ENCODE measurements at places on chromosomes 6 and 20.

DNA sequence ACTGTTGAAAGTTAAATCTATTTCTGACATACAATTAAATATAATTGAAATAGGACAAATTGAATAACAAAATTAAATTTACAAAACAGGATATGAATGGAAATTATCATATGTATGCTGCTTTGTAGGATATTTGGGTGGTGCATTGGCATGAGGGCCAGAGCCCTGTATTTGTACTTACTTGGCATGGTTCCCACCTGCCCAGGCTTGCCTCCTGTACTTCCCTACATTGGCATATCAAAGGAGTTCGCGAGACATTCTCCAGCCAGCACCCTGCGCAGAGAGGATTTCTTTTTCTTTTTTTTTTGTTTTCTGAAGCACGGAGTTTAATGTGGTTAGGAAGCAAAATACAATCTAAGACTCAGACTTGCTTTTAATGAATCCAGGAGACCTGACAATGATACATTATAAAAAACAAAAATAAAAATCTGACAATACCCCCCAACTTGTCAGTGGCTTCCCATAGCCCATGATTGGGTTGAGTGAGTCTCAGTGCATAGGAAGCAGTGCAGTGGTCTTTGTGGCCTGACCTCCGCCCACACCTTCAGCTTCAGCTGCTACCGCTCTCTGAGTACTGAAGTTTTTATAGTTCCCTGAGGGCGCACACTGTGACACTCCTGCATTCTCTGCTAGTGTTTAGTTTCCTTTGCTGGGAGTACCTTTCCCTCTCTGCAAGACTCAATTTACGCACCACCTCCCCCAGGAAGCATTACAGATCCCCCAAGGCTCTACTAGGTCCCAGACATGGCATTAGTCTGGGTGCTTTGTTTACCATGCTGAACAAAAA lies 440.8 kb downstream of the UTRN start:
- no peak for DNase-seq

GRCh38 chr20:39849664-39850063 lies 839.4 kb downstream of the MAFB start:
- DNase-seq = peak; percentile 95

- DNase-seq = no peak
Measured at GRCh38 chr6:86193821-86194220, 551.1 kb upstream of the SYNCRIP start.

GRCh38 chr6:116349216-116349615 lies 21.5 kb upstream of the DSE start:
- DNase-seq = no peak

- no peak for DNase-seq
Measured at GRCh38 chr6:23245572-23245971, 676.2 kb downstream of the HDGFL1 start.

DNA sequence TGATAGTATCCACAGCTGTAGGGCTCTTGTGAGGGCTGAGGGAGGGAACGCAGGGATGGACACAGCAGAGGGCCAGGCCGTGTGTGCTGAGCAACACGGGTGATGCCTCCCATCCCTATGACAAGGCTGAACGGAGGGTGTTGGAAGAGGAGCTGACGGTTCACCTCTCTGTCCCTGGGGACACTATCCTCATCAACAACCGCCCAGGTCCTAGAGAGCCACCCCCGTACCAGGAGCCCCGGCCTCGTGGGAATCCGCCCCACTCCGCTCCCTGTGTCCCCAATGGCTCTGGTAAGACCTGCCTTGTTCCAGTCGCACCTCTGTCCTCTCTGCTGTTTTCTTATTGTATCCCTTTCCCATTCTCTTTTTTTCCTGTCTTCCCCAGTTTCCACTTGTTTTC lies 10.1 kb downstream of the DDR1 start:
- no peak for DNase-seq

DNA sequence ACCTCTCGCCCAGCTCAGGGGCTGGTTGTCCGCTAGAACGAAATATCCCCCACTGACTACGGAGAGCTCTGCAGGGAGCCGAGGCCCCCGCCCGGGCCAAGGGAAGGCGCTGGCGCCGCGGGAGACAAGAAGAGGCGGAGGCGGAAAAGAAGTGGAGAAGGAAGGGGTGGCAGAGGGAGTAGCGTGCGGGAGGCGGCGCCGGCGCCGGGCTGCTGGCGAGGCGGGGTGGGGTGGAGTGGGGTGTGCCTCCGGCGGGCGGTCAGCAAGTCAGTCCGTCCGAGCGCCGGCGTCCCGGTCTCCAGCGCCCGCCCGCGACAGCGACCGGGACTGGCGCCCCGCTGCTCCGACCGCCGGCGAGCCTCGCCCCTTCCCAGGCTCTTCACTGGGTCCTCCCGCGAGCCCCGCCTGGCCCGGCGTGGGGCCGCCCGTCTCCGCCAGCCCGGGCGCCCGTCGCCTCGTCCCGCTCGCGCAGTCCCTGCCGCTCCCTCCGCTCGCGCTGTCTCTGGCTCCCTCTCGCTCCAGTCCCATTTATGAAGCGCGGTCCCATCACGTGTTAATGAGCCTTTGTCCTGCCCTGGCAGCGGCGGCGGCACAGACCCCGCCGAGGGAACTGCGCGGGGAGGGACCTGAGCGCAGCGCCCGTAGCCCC lies at the start of gene CNR1:
Gene CNR1 (minus strand): TSS at position 504 of the 649 bp plus-strand sequence. CDS start 21,073 bp downstream, outside the sequence.
- DNase-seq = peak; percentile 74

- no peak for DNase-seq
Measured at GRCh38 chr6:3233321-3233720, 5.9 kb upstream of the TUBB2B start.

GRCh38 chr6:136511397-136511796 lies 38.8 kb downstream of the MAP7 start:
- DNase-seq = no peak

DNA sequence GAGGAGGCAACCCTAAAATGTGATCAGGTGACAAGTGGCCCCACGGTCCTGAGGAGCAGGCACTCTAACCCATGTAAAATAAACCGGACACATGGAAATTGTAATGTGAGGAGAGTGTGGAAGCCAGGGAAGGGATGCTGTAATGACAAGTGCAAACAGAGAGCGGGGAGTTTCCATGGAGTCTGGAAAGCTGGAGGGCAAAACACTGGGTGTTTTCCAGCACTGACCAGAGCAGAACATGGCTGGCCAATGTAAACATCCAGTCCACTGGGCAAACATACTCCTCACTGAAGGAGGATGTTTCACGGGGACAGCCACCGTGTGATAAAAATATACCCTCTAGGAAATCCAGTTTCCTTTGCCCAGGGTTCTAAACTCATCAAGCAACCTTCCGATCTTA lies 219.0 kb upstream of the JARID2 start:
- DNase-seq = peak; percentile 47

DNA sequence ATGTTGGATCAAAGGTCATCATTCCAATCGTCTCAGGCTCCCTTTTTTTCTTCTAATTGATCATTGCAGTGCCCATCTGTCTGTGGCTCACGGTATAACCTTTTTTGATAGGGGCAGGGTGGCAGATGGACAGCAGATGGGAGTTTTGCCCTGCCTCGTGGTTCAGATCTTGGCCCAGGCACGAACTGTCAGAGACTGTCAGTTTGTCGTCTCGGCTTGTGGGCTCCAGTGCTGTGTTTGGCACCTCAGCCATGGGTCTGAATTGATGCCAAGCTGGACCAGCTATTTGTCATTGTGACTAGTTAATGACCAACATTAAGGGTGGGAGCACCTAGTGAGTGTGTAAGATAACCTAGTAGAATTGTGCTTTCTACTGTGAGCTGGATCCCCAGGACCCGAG lies 197.6 kb downstream of the PRL start:
- DNase-seq = no peak

DNA sequence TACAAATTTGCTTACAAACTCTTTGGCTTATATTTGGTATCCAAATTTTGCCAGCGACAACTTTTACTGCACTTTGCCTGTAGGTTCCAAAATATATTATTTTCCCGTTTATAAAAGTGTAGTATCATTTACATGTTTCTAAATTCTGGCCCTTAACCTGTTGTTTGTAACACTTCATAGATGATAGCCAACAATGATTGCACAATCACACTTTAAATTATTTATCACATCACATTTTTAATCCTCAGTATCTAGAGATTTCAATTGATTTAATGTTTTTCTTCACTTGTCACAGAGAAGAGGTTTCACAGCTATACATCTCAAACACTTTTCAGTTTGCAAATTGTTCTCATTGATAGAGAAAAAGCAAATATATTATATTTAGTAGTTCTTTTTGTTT lies 1151.2 kb upstream of the EYS start:
- DNase-seq = no peak

- no peak for DNase-seq
Measured at GRCh38 chr6:149900620-149901443, 2.9 kb upstream of the RAET1E start.

Measured in AG20443 (cell line).